GOT3 (cell line): ENCODE measurements at places on chromosomes 5 and 9.

DNA sequence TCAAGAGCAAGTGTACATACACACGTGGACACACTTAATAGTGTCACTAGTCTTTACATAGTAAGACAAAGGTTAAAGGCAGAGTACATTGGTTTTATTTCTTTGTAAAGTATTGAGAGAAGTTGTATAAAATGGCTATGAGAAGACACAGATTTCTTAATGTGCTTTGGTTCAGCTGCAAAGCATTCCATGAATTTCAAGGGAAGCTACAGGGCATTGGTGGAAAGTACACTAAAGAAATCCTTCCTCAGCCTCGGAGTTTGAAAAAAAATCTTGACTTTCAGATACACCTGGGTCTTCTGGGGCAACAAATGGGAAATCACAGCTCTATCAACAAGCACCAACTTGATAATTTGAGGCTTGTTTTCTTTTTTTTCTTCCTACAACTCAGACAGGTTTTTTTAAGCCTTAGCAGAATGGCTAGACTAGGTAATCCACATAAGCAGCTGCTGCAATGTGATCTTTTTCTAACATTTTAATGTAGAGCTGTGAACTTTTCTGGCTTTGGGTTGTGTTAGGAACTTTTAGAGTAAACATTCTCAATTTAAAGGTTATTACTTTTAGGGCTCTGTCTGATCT lies 140.4 kb upstream of the FST start:
- DNase-seq: no peak

- DNase-seq: no peak
Measured at GRCh38 chr5:134267366-134268018, 41.6 kb upstream of the PPP2CA start.

DNA sequence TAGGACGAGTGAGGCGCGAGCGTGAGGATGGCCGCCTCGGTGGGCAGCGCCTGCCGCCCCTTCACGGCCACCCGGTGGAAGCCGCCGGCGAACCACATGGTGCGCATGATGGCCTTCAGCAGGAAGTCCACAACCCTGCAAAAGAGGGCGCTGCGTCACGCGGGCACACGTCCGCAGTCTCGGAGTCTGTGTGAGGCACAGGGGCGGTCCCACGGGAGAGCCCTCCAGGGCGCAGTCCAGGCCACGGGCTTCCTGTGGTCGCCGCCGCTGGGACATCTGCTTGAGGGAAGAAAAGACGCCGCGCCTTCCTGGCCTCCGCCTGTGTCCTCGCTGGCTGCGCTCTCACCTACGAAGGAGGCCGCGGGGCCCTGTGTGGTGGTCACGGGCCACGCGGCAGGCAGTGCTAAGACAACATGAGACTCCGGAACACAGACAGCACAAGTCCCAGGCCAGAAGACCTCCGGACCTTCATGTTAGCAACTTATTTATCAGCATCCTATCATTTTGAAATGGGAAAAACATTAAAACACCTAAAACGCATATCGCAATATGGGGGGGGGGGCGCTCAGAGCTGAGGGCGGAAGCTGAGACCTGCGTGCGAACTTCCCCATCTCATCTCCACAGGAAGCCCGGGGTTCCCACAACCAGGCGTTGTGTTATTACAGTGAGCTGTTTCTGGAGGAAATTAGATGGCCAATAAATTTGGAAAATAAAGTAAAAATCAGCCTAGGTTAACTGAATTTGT lies 28.8 kb downstream of the LPCAT1 start:
- no peak for DNase-seq

DNA sequence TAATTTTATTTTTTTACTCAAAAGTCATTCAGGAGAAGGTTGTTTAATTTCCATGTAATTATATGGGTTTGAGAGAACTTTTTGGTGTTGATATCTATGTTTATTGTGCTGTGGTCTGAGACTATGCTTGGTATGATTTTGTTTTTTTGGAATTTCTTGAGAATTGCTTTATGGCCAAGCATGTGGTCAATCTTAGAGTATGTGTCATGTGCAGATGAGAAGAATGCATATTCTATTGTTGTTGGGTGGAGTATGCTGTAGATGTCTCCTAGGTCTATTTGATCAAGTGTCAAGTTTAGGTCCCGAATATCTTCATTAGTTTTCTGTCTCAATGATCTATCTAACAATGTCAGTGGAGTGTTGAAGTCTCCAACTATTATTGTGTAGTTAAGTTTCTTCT lies 134.9 kb downstream of the HMHB1 start:
- DNase-seq: no peak

- no peak for DNase-seq
Measured at GRCh38 chr5:131328536-131329285, 64.9 kb downstream of the CDC42SE2 start.

GRCh38 chr5:174900240-174900865 lies 176.0 kb downstream of the MSX2 start:
- no peak for DNase-seq

- DNase-seq: no peak
Measured at GRCh38 chr5:82820961-82821845, 256.0 kb downstream of the TMEM167A start.

DNA sequence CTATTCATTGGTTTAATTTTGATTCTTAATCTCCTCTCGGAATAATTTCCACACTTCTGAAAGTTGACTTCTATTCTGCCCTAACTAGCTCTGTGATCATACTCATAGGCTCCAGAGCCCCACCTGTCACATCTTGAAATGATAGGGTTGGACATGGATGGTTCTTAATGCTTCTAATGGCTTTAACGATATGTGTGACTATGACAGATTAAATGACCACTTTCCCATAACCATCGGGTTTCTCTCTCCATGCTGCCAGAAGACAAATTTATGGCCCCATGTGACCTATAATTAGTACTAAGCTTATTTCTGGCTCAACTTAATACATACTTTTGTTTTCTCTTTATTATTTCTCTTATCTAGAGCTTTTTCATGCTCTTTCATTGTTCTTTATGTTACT lies 251.1 kb upstream of the TUT7 start:
- DNase-seq: no peak

- no peak for DNase-seq
Measured at GRCh38 chr9:517993-518392, 303.3 kb downstream of the DOCK8 start.

DNA sequence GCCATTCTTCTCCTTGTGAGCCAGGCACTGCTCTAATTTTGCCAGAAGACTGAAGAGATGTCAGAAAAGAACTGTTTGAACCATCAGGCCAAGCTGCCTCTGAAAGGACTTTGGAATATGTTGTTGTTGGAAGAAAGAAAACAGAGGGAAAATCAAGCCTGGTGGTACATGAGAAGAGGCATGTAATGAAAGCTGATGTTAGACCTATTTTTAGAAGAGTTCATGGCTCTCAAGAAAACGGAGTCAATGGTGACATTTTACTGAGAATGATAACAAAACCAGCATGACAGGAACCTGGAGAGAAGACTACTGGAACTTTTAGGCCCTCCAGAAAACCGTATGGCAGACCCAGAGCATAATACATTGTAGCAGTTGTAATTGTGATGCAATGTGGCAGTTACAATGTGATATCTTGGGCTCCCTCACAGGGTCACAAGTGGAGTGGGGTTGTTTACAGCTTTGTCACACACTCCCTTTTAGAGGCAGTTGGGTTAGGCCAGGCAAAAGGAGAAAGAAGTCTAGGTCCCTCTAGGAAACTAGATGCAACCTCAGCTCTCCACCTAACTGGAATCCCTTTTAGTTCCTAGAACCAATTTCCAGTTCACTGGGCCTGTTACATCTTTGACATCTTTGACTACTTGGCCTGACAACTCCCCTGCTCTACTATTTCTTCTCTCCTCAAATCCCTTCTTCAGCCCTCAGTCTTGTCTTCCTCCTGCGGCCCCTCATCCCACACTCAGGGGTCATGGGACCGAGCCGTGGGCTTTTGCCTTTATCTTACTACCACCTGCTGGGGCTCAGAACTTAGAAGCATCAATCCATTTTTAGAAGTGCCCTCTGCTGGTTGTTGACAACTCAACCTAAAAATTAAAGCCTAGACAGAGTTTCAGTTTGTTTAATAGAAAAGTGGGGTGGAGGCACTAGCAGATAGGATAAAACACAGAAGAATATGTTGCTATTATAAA lies 61.2 kb upstream of the JAK2 start:
- DNase-seq: no peak
